ENCODE measurements at places on chromosomes 12 and 14. TPM values are rescaled to one million over a fixed set of nuclear protein-coding genes. Genes with fewer than 3 reads are reported as not detected.

The ANO4 gene
- total RNA-seq = not detected

The NEMP1 gene
- total RNA-seq = 81.1 TPM

The SPIC gene
- total RNA-seq = not detected

The IL23A gene
- total RNA-seq = 18.5 TPM

The FGF6 gene
- not detected for total RNA-seq
